ENCODE measurements at places on chromosomes 5 and 9. TPM values are rescaled to one million over a fixed set of nuclear protein-coding genes. Genes with fewer than 3 reads are reported as not detected.

The GGTA1 gene
- polyA plus RNA-seq = not detected

The CCL21 gene
- polyA plus RNA-seq = not detected

GRCh38 chr5:38808666-38809343 is 37.0 kb upstream of the OSMR start:
- no peak for DNase-seq

- DNase-seq = no peak
Measured at GRCh38 chr9:122050167-122050566, 42.9 kb downstream of the TTLL11 start.

DNA sequence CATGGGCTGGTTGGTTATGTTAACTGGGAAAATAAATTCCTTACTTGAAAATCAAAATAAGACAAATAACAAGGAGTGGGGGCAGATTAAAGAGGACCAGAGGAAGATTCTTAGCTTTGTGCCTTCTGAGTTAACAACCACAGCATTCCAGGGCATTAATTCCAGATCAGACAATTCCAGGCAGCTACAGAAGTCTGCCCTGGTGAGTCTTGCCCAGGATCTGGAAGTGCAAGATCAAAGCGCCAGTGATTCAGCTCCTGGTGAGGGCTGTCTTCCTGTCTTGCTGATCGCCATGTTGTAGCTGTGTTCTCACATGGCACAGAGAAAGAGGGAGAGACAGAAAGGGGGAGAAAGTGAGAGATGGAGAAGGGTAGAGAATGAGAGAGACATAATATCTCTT is 65.6 kb downstream of the ANXA2R start:
- no peak for DNase-seq

DNA sequence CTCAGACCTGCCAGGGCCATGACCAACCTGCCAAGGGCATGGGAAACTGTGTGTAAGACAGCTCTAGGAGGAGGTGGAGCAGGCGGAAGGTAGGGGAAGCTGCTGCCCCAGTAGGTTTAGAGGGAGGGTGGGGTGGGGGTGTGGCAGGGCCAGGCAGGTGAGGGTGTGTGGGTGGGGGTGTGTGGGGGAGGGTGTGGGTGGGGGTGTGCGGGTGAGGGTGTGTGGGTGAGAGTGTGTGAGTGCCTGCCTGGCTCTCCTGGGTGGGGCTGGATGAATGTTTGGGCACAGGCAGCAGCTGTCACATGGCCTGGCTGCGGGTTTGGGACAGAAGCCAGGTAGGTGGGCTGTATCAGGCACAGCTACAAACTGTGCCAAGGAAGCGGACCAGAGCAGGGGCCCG is 8.8 kb upstream of the N4BP3 start:
- no peak for DNase-seq

GRCh38 chr9:92966518-92966800 is 19.1 kb downstream of the FGD3 start:
- no peak for DNase-seq
